HT1080 (cell line): ENCODE measurements at places on chromosomes 5 and 9. TPM values are rescaled to one million over a fixed set of nuclear protein-coding genes. Genes with fewer than 3 reads are reported as not detected.

Gene SLC27A4
- 65.8 and 68.4 TPM in 2 replicates for total RNA-seq

Gene SPINK5
- not detected in 2 replicates for total RNA-seq

Gene IL9
- total RNA-seq, result not detected in 2 replicates

- peak; percentile 64 for DNase-seq
Measured at GRCh38 chr9:122099271-122099869, 6.3 kb upstream of the TTLL11 start.

DNA sequence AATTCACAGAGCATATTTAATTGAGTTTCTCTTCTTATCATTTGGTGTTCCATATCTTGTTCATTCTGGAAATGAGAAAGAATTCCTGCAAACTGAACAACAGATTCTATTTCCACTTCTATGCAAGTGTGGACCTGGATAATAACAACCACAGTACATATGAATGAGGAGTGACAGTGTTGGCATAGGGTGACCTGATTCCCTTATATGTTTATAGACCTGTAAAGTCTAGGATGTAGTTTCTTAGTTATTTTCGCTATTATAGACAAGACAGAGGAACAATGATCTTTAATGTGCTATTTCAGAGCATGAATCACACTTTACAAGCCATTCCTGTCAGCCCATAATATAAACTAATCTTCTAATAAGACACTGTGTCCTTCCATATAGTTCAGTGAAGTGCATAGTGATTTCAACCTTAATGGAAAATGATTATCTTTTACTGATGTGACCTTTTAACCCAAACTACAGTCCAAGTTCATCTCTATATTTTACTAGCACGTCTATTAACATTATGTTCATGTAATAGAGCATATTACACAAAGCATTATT, 88.2 kb upstream of the FAM174A start:
- no peak for DNase-seq
